CD8-positive, alpha-beta memory T cell (primary cell): ENCODE measurements at places on chromosomes 12 and 14.

- DNase-seq = no peak
These were observed 22.2 kb downstream of the SFSWAP start for GRCh38 chr12:131732996-131733615.

GRCh38 chr14:105268736-105269354 is 20.5 kb downstream of the BTBD6 start:
- no peak for DNase-seq

DNA sequence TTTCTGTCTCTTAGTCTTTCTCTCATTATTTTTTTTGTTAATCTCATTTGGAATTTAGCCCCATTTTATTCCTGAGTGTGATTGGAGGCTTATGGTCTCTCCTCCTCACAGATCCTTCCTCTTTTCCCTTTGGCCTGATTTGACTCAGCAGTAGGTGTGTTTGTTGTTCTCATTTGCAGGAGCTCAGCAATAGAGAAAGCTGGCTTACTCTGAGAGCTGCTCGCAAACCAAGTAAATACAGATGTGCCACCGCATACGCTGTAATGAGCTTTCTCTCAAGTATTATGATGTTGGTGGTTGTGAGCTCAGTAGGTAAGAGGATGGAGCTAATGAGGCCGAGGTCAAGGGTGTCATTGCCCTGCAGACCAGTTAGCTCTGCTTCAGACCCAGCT is 206.5 kb downstream of the ETV6 start:
- DNase-seq = no peak

DNA sequence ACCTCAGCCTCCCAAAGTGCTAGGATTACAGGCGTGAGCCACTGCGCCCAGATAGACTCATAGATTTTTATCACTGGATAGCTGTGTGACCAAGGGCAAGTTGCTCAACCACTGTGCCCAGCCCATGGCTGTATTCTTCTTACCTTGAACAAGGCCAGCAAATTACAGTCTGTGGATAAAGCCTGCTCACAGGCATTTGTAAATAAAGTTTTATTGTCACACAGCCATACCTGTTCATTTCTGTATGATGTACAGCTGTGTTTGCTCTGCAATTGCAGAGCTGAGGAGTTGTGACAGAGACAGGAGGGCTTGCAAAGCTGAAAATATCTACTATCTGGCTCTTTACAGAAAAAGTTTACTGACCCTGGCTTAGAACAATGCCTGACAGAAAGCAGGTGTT is 35.2 kb upstream of the LHX5 start:
- DNase-seq = no peak

- no peak for DNase-seq
These were observed 27.6 kb downstream of the TCTN1 start for GRCh38 chr12:110641521-110641920.

- DNase-seq = no peak
These were observed 34.4 kb downstream of the ATF7IP start for GRCh38 chr12:14399871-14400270.

DNA sequence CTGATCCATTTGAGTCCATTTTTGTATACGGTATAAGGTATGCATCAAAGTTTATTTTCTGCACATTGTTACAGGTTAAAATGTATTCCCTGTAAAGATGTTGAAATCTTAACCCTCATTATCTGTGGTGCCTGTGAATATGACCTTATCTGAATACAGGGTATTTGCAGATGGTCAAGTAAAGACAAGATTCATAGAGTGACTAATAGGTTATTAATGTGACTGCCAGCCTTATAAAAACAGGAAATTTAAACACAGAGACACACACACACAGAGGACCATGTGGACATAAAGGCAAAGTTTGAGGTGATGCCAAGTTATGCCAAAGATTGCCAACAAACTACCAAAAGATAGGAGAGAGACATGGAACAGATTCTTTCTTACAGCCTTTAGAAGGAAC is 347.2 kb upstream of the DCN start:
- DNase-seq = no peak

DNA sequence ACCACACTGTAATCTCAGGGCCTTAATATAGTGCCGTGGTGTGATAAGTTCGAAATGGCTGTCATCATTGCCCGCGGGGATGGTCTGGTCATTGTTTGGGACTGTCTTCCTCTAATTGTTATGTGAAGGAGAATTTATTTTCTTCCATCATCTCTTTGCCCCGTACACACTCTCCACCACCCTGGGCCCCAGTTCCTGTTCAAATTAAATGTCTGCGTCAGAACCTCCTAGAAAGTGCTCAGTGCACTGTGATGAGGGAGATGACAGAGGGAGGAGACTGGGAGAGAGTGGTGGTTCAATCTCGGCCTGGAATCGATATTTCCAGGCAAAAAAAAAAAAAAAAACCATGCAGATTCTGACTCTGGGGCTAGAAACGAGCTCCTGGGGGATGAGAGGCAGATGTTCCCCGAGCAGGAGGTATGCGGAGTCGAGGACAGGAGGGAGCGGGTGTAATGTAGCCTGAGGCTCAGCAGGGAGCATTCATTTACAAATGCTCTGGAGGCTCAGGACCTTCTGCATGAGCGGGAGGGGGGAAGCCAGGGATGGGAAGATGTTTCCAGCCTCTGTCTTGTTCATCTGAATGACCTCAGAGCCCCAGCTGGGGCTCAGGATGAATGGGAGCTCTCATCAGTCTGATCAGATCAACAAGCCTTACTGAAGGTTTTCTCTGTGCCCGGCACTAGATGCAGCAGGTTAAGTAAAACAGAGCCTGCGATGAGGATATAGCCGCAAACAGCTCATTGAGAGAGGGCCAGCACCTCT is 219.5 kb downstream of the TBX5 start:
- DNase-seq = no peak

GRCh38 chr14:28001002-28001401 is 765.6 kb upstream of the FOXG1 start:
- DNase-seq = no peak

- DNase-seq = no peak
These were observed 64.9 kb downstream of the ETNK1 start for GRCh38 chr12:22689876-22690275.

DNA sequence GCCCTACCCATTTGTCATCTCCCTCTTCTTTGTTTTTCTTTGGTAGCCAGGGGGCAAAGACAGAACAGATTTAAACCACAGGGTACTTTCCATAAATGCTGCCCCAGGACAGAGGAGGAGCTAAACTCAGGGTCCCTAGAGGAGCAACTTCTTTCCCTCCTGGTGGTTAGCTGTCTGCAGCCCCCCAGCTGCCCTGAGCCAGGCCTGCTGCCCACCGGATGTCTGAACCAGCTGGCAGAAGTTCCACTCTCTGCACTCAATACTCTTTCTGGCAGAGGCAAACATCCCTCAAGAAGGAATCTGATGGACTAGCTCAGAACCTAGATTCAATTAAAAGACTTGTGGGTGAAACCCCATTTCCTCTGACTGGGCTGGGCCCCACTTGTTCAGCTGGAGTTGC is 10.7 kb downstream of the VDR start:
- no peak for DNase-seq

DNA sequence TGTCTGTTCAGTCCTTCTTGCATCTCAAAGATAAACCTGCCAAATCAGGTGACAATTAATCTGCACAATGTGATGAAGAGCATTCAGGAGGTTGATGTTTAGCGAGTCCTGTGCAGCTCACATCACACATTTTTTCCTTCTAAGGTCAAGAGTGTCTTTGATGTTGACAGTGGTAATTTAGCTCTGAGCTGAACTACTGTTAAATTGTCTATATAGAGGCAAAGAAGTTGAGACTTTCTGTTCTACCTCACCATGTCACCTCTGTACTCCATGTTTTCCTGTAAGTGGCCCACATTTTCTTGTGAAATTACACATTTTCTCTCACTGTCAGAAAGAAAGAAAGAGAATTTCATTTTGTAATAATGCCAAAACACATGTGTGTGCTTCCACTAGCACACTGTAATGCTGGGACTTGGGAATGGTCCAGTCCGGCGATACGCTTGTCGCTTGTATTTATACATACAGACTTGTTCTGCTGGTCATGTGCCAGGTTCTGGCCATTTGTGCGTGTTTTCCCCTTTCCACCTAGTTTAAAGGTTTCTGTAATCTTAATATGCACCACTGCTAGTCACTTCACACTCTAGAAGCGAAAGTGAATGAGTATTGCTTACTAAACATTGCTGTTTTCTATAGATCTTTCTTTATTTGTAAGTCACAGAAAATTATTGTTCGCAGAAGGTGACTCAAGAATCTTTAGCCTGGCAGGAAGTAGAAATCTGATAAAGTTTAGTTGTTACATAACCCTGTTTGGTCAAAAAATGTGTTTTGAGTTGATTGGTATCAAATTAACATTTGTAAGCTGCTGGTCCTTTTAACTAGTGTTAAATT is 328.9 kb downstream of the TMTC2 start:
- no peak for DNase-seq

GRCh38 chr14:93688239-93688666 is 100.0 kb downstream of the PRIMA1 start:
- no peak for DNase-seq
